ENCODE measurements at places on chromosomes 3 and 15. TPM values are rescaled to one million over a fixed set of nuclear protein-coding genes. Genes with fewer than 3 reads are reported as not detected.

C3orf80 gene
- total RNA-seq = not detected

GPR15 gene
- total RNA-seq = not detected

NMB gene
- 6.0 TPM for total RNA-seq

ALG3 gene
- total RNA-seq = 20.5 TPM

FBXO45 gene
- 14.3 TPM for total RNA-seq

SH2D7 gene
- total RNA-seq = not detected

FMN1 gene
- total RNA-seq = under 0.01 TPM

RLBP1 gene
- not detected for total RNA-seq

STRIT1 gene
- total RNA-seq = not detected

USP13 gene
- 18.5 TPM for total RNA-seq

ARHGEF3 gene
- 10.6 TPM for total RNA-seq

KBTBD12 gene
- total RNA-seq = not detected

ITPKA gene
- total RNA-seq = 0.25 TPM

LIPC gene
- 0.38 TPM for total RNA-seq

SEMA6D gene
- 1.5 TPM for total RNA-seq

ABI3BP gene
- 16.2 TPM for total RNA-seq

ZKSCAN7 gene
- 1.4 TPM for total RNA-seq
